Stimulated activated CD4-positive, alpha-beta T cell treated with anti-CD3 and anti-CD28 coated beads, Interleukin-1b, Interleukin-23, amount 100 ng/mL, for 1 hour (primary cell): ENCODE measurements at places on chromosomes 7 and 10.
A peak's percentile ranks its signal among the peaks of the same experiment; 100 is the strongest.

DNA sequence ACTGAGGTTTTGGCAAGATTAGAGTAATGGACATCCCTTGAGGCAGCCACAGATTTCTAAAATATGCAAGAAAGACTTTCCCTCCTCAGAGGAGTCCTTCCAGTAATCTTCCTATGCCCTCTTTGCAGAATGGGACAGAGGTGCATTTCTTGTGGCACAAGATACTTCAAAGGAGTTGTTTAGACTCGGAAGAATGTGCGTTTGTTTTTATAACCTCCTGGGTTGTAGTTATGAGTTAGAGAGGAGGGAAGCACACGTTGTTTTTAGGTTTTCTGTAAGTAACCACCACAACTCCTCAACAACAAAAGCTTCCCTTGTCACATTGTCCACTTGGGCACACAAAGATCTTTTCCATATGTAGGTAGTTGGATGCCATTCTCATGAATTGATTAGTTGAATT is 78.1 kb upstream of the GLI3 start:
- no peak for DNase-seq

DNA sequence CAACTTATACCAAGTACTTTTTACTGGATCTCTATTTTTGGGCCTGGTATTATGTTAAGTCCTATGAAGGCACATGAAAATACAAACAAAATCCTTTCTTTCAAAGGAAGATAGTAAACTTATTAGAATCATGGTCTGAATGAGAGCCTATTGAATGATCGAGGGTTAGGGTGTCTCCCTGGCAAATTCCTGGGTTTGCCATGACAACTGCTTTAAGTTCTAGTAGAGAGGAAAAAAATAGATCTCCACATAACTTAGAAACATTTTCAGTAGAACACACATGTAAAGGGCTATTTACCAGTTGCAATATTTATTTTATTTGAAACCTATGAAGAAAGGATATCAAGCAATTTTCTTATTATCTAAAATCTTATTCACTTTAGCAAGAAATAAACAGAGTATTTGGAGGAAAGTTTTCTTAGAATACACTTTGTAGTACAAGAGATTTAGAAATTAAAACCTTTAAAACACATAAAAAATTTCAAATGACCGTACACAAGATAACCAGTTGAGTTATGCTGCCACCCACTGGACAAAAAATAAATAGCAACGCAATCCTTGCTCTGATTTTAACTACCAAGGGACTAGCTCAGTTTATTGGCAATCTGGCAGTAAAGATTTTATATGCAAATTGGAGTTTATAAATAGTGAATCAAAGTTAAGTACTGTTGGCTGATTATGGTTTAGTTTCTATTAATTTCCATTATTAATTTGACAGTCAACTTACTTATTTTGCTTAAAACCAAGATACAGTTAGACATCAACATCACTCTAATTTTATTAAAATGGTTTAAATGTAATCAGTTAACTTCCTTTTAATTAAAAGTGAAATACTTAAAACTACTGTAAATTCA is 33.9 kb downstream of the CACUL1 start:
- peak; percentile 42 for DNase-seq

GRCh38 chr10:62234077-62234605 is 34.5 kb downstream of the RTKN2 start:
- DNase-seq = no peak

GRCh38 chr10:75972491-75973276 is 541.3 kb downstream of the LRMDA start:
- no peak for DNase-seq

DNA sequence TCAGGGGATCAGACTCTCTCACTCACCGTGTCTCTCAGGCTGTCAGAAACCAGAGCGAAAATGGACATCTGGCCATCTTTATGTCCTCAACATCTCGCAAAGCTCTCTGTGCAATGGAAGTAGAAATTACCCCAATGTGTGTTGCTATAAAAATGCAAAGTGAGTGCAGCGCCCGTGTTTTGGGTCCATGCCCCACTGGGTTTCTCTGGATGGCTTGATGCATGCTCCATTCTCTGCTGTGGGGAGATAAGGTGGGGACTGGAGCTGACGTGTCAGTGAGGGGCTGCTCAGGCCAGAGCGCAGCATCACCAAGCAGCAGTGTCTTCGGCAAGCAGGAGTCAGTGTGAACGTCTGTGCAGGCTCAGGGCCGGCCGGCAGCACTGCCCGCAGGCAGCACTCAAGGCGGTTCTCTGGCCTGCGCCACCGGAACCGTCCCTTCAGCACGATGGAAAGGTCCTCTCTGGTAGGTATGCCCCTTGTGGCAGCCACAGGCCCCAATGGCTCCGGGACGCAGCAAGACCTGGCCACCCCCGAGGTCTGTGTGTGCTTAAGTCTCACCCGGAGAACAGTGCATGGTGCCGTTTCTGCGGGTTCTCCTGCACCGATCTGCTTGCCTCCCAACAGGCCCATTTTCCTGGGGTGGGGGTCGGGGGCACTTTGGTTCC is 30.2 kb downstream of the WDR86 start:
- DNase-seq = no peak

DNA sequence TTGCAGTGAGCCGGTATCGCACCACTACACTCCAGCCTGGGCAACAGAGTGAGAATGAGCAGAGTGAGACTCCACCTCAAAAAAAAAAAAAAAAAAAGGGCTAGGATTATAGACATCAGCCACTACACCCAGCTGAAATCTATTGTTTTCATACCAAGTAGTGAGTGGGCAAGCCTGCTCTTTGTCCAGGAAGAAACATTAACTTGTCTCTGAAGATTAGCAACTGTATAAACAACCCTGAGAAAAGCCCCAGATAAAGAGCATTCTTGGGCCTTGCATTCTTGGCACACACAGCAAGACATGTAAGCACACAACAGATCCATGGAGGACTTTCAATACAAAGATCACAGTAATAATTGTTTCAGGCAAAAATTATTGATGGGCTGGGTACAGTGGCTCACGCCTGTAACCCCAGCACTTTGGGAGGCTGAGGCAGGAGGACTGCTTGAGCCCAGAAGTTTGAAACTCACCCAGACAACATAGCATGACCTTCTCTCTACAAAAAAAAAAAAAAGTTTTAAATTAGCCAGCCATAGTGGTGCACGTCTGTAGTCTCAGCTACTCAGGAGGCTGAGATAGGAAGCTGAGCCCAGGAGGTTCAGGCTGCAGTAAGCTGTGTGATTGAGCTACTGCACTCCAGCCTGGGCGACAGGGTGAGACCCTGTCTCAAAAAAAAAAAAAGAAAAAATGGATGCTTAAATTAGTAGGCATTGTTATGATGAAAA is 4.4 kb downstream of the PSPH start:
- no peak for DNase-seq

DNA sequence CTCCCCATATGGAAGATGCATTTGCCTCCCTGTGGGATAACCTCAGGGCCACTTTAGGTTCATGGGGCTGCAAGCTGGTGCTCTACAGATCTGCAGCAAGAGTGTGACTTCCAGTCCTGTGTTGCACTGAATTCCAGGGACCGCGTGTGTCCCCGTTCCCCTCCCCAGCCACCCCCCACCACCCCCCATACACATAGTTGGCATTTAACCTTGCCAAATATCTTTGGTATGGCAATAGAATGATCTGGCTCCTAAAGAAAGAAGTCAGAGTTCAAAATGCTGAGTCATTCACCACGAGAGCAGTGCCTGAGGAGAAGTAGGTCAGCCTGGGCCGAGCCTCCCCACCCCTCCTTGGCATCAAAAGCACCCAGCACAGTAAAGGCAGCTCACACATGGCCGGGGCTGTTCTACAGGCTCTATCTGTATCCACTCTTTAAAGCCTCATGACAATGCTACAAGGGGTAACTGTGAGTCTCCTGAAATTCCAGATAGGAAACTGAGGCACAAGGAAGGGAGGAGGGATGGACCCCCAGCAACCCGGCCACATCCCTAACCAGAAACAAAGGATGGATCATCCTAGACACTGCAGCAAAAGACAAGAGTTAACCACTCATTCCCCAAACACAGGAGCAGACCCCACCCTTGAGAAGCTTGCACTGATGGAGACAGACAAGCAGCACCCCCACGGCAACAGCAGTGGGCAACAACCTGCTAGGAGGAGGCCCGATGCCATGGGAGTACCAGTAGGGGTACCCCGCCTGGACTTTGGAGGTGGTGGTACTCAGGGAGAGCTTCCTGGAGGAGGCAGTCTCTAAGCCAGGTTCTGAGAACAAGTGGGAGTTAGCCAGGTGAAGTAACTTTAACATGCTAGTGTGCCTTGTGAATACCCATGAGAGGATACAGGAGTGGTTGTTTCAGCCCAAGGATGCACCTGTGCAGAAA is 70.3 kb upstream of the NANOS1 start:
- no peak for DNase-seq

DNA sequence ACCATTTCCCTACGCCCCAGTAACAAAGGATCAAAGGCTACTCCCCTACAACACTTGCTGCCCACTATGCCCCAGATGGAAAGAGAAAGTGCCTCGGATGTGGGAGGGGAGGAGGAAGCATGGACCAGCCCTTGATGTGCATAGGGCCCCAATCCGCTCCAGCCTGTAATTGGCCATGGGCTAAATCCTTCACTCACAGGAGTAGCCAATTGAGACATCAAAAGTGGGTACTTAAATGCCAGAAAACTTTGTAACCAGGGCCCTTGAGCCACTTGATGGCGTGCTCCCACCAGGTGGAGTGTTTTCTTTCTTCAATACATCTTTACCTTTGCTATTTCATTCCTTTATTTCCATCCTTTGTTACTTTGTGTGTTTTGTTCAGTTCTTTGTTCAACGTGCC is 500.5 kb upstream of the LRRN3 start:
- no peak for DNase-seq

DNA sequence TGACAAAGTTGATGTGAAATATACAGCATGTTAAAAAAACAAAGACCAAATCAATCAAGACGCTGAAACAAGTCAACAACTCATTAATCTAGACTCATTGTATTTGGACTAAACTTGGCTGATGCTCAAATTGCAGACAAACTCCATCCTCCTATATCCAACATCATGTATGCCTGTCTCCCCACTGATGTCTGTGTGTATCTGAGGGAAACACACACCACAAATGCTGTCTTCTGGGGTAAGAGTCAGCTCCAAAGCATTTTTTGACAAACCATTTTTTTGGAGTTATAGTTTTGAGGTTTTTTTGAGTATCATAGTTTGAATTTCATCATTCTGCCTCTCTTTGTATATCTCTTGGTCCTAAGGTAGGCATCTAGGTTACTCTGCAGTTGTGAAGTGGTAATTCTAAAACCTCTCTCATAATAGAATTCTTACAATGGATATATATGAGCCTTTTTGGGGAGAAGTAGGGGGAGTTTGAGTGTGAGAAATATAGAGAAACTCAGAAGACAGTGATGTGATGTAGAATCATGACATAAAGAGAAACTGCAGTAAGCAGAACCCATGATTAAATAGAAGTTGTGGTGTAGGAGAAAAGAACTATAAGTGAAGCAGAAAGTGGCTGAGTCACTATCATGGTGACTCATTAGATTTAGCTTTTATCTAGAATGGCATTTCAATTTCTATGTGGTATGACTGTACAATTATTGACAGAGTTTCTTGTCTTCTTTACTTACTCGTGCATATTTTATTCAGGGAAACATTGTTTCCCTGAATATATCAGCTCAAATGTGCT is 1531.1 kb upstream of the LRRTM3 start:
- DNase-seq = no peak

- no peak for DNase-seq
Observed at GRCh38 chr7:21941611-21942141, 4.0 kb downstream of the CDCA7L start.

DNA sequence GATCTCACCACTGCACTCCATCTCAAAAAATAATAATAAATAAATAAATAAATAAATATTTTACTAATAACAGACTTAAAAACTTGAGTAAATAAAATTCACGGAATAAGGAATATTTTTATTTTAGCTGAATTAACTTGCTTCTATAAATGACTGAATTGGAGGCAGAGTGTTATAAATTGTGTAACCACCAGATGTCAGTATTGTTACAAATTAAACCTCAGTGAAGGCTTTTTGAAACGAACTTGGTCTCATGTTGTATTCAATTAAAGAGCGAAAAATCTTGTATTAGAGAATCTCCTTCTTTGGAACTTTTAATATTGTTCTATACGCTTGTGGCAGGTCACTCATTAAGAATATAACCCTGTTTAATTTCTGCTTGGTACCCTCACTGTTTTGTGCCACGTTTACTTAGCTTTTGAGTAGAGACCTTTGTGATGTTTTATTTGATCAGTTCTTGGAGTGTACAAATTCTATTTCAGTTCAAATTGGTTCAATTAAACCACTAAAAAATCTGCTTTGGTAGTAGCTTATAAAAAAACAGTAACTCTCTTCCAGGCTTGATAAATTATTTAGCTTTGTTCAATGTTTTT is 45.6 kb upstream of the SCIN start:
- no peak for DNase-seq

- DNase-seq = no peak
Observed at GRCh38 chr10:78754269-78755062, 314.3 kb upstream of the ZMIZ1 start.

DNA sequence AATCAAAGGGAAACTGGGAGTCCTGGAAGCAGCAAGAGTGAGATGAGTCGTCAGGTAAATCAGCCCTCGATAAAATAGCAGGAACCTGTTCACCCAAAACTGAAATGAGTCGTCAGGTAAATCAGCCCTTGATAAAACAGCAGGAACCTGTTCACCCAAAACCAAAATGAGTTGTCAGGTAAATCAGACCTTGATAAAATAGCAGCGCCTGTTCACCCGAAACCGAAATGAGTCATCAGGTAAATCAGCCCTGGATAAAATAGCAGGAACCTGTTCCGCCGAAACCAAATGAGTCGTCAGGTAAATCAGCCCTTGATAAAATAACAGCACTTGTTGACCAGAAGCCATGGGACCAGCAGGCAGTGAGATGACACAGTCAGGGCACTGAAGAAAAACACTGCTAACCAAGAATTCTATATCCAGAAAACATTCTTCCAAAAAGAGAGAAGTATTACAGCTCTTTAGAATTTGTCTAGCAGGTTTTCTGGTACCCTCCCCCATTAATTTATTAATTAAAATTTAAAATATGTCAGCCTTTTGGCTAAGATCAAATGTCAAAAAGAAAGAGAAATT is 3.4 kb upstream of the CYP2E1 start:
- DNase-seq = no peak

DNA sequence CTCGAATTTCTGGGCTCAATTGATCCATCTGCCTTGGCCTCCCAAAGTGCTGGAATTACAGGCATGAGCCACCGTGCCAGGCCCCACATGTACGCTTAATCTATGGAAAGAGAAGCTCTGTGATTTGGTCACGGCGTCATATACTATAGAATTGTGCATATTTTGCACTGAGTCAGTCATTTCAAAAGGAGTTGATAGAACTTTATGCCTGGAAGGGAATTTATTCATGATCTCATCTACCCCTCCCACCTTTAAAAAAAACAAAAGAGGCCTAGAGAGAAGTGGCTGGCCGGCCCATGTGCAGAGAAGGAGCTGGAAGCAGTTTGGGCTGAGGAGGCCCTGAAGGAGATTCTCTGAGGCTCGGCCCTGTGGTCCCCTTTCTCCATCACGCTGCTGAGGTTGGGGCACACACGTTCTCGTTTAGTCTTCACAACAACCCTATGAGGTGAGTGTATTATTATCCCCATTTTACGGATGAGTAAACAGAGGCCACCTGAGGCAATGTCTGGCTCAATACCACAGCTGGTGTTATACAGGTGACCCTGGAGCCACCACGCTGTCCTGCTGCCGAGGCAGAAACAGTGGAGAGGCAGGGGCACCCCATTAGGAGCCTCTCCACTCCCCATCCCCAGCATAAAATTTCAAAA is 47.2 kb upstream of the ZRANB1 start:
- DNase-seq = no peak
